ENCODE measurements at places on chromosomes 1 and 21. TPM values are rescaled to one million over a fixed set of nuclear protein-coding genes. Genes with fewer than 3 reads are reported as not detected.

- no peak for DNase-seq
These were observed 13.4 kb upstream of the MUTYH start for GRCh38 chr1:45353685-45354084.

- DNase-seq: peak; percentile 22
These were observed 3.1 kb upstream of the DIPK1A start for GRCh38 chr1:92964316-92964715.

GRCh38 chr1:44907893-44908292, 64.8 kb upstream of the PTCH2 start:
- no peak for DNase-seq

DNA sequence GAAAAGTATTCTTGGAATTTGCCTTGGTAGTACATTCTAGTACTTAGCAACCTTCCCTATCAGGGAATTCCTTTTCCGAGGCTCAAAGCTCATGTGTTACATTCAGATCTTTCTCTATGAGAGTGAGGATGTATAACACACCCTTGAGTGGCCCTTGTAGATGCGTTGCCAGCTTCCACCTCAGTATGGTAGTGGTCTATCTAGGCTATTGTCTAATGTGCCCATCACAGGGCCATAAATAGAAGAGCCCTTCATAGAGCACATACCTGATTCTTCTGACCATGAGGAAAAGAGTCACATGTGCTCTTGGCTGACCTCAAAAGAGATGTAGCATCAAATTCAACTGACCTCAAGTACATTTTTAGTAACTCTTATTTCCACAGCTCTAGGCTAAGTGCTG, 14.0 kb upstream of the ZC3H11B start:
- DNase-seq: no peak

DNA sequence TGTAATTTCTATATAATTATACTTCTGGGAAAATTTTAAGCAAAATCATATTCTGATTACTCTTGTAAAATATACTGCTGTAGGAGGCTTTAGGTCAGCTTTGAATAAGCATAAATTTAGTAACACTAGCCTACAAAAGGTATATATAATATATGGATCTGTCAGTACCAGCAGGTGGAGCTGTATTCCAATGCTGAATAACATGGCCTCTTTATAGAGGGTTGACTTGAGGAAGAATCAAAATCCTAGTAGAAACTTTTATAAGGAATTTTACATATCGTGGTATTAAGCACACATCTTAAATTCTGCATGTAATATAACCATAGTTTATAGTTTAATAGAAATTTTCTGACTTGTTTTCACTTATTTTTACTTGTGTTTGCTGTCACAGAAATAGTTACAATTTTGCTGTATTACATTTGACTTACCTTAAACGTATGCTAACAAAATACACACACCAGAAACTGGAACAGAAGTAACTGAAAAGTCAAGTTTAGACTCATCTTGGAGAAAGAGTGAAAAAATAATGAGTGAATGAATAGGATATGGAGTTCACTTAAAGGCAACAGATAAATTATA, 79.3 kb downstream of the HMCN1 start:
- DNase-seq: peak; percentile 11

The OR2G2 gene
- not detected for total RNA-seq

DNA sequence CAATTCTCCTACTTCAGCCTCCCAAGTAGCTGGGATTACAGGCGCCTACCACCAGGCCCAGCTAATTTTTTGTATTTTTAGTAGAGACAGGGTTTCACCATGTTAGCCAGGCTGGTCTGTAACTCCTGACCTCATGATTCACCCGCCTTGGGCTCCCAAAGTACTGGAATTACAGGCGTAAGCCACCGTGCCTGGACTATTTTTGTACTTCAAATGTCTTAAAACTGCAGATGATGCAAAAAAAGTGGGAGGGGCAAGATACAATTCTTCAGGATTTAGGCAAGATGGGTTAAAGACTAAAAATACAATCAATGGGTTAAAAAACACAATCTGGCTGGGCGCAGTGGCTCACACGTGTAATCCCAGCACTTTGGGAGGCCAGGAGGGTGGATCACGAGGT, 4.7 kb downstream of the SCAF4 start:
- no peak for DNase-seq

All from foreskin keratinocyte (primary cell).